GM12891 (cell line): ENCODE measurements at places on chromosomes 5 and 9.

- DNase-seq: no peak
Measured at GRCh38 chr5:54534191-54535004, 16.8 kb downstream of the SNX18 start.

DNA sequence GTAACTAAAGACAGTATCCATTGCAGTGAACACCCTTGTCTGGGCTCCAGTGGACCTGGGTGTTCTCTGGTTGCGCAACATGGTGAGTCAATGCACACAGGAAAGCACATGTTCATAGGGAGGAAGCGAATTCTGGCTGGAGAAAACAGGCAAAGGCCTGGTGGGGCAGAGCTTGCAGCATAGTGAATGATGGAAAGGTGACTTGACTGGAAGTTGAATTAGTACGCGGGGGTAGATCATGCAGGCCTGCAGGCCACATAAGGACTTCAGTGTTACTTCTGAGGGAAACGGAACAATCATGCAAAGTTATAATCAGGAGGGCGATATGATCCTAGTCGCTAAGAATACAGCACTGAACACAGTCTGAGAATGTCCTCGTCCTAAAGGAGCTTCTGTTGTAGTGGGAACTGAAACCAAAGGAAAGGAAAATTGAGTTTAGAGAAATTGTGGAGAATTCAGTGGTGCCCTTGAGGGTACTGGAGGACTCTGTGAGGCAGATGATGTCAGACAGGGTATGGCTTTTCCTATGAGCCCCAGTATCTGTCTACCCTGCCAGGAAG, 71.9 kb upstream of the RANBP3L start:
- DNase-seq: no peak

- DNase-seq: no peak
Measured at GRCh38 chr9:123365287-123365880, 9.4 kb downstream of the CRB2 start.

DNA sequence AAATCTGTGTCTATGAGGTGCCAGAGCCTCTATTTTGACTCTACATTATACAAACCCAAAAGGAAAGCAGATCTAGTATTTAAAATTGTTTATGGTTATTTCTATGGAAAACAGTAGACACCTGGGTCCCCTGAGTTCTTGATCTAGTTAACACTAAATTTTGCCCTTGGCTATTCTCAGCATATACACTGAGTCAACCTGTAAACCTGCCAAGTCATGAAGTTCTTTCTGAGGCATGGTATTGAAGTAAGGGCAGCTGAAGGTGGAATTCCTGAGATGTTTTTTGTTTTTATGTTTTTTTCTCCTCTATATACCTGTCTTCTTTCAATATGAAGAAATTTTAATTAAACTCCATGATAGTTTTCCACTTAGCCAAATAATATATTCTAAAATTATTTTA, 120.2 kb downstream of the PDE4D start:
- no peak for DNase-seq

DNA sequence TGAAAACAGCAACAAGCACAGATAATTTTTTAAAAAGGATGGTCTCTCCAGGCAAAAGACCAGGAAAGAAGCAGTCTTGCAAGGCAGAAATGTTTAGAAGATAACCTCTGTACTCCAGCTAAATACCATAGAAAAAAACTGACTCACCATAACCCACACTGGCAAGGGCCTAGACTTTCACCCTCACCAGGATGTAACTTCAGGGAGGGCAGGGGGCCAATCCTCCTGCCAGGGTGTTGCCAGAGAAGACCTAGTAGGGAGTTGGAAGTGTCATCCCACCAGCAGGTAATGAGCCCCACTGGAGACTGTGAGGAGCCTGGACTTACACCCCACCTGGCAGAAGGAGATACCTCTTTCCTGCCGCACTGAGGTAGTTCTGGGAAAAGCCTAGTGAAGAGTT, 97.6 kb downstream of the PRELID2 start:
- no peak for DNase-seq

GRCh38 chr5:23385036-23385435, 122.4 kb upstream of the PRDM9 start:
- no peak for DNase-seq

DNA sequence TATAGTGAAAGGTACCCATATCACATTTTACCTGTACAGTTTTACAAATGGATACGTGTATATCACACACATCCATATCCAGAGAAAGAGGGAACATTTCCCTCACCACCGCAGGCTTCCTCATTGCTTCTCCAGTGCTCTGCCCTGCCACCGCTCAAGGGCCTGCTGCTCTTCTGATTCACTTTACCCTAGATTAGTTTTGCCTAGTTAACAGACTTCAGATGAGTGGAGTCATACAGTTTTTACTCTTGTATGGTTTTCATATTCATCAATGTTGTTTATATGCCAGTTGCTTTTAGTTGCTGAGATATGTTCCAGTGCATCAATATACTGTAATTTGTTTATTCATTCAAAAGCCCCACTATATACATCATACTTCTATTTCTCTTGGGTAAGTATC, 53.9 kb upstream of the POMT1 start:
- no peak for DNase-seq

GRCh38 chr9:21688108-21689102, 114.0 kb upstream of the MTAP start:
- DNase-seq: no peak

DNA sequence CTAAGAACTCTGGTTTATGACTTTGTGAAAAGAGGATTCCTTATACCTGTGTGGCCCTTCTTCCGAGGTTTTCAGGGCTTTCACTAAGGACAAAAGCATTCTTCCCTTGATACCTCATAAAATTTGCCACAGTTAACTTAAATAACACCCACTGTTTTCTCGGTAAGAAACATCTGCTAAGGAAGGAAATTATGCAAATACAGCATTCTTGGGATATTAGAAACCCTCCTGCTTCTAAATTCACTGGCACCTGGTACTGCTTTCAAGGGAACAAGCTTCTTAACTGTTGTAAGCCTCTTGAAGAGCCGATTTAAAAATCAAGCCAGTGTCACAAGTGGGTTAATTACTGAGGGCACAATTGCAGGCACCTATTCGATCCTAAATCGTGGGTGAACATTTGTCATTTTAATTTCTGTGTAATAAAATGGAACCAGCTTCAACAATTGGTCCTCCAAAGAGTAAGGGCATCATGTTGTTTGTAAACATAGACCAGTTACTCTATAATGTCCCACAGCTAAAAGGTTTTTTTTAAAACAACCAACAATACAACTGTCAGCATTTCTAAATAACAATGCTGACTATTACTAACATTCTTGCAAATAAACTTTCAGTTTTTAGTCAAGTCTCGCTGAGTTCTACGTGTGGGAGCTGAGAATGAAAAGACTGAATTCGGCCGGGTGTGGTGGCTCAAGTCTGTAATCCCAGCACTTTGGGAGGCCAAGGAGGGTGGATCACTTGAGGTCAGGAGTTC, 26.6 kb downstream of the AK3 start:
- no peak for DNase-seq

GRCh38 chr9:36222449-36222848, 31.7 kb downstream of the CLTA start:
- DNase-seq: no peak

DNA sequence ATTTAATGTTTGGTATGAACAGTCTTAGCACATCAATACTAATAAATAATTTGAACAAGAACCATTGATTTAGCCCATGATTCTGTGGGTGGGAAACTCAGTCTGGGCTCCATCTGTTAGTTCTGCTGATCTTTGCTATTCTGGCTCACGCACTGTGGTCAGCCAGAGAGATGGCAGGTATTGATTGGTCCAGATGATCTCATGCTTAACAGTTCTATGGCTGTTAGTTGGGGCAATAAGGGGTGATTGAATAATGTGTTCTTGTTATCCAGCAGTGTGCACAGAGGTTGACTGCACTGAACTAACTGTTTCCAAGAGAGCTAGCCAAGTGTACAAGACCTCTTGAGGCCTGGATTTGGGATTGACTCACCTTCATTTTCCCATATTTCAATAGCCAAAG, 824.3 kb downstream of the SEMA5A start:
- DNase-seq: no peak

DNA sequence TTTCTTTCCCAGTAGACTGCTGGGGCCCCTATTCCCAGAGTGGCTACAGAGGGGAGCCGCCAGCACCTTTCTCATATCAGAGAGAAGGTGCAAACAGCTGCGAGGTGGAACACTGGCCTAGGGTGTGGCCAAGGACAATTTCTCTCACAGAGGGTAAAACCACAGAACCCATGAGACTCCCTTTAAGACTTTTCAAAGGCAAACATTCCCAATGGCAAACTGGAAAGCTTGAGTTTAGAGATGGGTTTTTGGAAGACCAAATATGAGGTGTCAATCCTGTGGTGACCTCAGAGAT, 335.1 kb upstream of the PIK3R1 start:
- no peak for DNase-seq

DNA sequence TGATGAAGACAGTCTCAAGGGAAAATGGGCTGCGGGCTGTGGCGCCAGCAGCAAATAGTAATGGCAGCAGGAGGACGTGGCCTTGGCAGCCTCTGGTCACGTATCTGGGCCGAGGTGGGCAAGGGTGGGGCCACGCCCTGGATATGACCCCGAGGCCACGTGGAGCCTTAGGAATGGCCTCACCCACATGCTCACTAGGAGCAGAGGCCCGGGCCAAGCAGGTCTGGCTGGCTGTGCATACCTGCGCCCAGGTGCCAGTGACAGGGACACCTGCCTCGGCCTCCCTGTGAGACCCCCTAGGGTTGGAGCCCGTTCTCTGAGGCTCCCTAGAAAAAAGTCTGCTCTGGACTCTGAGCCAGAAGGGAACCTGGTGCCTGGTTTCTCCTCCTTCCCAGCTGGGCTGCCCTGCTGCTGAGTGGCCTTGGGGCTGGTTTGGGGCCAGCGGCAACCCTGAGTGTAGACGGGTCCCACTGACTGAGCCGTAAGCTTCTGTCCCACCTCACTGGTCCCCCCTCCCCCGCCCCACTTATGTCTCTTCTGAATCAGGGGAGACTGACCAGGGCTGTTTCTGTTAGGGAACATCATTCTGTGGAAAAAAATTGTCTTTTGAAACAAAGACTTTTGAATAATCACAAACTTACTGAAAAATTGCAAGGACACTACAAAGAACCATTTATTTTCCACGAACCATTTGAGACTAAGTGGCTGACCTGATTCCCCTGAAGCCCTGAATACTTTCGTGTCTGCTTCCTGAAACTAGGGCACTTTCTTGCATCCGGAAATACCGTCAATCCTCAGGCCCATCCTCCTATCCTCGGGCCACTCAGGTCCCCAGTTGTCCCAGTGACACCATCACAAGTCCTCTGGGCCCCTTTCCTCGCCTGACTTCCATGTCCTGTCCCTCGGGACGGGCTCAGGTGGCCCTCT, 60.8 kb downstream of the WNK2 start:
- DNase-seq: no peak

GRCh38 chr5:86137297-86137696, 480.4 kb upstream of the COX7C start:
- DNase-seq: no peak

- no peak for DNase-seq
Measured at GRCh38 chr9:98880311-98881015, 63.2 kb upstream of the COL15A1 start.

- no peak for DNase-seq
Measured at GRCh38 chr9:99220011-99220410, 1.7 kb downstream of the ALG2 start.

GRCh38 chr9:38419181-38419580, 5.1 kb downstream of the IGFBPL1 start:
- no peak for DNase-seq

GRCh38 chr9:89991204-89991790, 386.5 kb downstream of the GADD45G start:
- no peak for DNase-seq

DNA sequence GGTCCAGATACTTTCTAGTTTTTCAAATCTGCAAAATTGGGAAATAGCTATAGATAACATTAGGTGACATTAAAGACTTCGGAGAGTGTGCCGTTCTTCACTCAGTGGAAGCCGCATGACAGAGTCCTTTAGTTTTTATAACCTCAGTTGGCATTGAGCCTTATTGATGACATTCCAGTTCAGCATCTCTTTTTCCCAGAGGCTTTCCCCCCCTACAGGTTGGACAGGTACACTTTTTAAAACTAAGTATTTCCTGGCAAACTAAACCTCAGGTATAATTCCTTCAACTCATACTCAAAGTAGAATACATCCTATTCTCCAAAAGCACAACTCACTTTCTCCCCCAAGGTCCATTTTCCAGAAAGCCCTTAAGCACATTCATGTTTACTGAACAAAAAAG, 58.7 kb downstream of the SLC46A2 start:
- DNase-seq: no peak

DNA sequence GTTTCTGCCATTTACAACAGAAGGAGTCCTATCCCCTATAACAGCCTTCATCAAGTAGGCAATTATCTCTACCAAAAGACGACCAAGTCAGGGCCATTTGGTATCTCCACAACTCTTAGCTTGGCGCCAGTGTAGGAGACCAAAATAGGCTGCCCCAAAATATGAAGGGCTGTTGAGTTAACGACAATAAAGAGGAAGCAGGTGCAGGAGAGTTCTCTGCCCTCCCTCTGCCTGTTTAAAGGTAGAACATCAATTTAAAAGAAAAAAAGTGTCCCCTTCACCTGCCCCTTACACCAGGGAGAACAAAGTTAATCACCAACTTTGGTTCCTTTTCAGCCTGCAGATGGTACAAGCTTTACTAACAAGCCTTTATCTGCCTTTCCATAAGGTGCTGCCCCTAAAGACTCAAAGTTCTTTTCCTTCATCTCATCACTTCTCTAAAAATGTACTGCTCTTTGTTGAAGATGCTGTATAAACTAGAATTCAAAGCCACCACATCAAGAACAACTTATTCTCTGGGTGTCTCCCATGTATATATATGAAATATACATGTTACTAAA, 33.3 kb downstream of the PPP1R2B start:
- no peak for DNase-seq

DNA sequence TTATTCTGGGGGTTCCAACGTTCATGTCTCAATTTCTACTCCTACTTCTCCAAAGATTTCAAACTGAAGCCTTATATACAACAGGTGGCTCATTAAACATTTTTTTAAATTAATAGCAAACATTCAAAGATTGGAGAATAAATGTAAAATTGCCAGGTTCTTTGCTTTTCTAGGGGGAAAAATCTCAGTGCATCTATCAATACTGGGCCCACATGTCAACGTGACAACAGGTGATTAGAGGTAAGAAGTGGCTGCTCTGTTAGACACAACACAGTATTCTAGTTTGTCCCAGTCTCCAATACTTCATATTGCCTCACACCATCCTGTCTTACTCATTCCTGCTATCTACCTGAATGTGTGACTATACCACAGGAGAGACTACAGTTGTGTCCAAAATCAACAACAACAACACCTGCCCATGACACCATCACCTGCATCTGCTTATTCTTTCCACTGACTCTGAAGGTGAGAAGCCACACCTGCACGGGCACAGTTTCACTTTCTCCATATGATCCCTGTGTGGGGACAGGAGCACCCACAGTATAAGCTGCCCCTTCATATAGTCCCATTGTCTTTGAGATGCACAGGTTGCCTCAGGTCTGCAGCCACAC, 110.2 kb downstream of the LHFPL2 start:
- DNase-seq: no peak

- DNase-seq: no peak
Measured at GRCh38 chr5:112614986-112615385, 122.7 kb upstream of the APC start.

- no peak for DNase-seq
Measured at GRCh38 chr5:106443746-106444145, 1227.0 kb downstream of the EFNA5 start.

- no peak for DNase-seq
Measured at GRCh38 chr5:30102185-30102584, 1091.3 kb upstream of the CDH6 start.
